ENCODE measurements at places on chromosomes 1 and 21.

DNA sequence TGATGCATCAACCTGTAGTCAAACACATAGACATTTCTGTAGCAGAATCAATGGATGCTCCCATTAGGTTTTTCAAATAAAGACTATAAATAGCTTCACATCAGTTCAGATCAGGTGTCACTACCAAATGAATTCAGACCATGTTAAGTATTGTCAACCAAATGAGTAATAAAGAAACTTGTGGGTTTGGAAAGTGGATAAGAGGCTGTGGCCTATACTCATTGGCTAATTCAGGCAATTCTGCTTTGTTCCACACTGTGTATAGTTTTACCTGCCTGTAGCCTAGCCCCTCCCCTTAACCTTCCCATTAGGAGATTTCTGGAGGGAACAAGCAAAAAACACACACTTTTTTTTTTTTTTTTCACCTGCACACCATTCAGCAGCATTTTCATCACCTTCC, 321.2 kb downstream of the HLX start:
- DNase-seq, result no peak

- DNase-seq, result no peak
Observed at GRCh38 chr1:182359645-182360044, 31.9 kb downstream of the GLUL start.

DNA sequence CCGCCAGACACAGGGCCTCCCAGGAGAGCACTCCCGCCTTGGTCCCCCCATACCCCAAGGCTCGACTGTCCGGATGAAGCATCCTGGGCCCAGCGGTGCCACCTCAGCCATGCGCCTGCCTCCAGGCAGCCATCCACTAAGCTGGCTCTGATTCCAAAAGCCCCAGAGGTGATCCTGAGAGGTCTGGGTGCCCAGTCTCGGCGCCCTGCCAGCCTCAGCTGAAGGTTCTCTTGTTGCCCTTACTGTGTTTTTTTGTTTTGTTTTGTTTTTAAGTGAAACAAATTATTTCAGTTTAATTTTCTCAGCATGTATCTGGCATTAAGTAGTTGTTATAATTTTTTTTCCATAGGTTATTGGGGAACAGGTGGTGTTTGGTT, 44.9 kb downstream of the NUAK2 start:
- DNase-seq, result no peak

GRCh38 chr1:16109571-16109970, 36.1 kb upstream of the FAM131C start:
- DNase-seq, result no peak

GRCh38 chr1:231757101-231757404, 130.5 kb downstream of the DISC1 start:
- no peak for DNase-seq

DNA sequence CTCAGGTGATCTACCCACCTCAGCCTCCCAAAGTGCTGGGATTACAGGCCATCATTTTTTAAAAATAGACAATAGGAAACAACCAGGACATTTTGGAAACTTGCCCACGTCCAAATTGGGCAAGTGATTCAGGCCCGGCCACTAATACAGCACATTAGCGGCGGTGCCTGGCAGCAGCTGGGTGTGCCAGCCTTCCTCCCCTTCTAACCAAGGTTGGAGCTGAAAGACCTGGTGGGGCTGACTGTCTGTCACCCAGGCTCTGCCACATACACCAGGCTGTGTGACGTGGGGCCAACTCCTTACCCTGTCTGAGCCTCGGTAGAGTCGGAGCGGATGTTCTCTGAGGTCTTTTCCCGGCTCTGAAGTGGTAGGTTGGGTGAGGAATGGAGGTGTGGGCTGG, 29.6 kb upstream of the TMEM51 start:
- no peak for DNase-seq

GRCh38 chr1:160781914-160782689, 13.9 kb upstream of the LY9 start:
- DNase-seq, result no peak

GRCh38 chr1:205690122-205690756, 9.9 kb upstream of the SLC45A3 start:
- no peak for DNase-seq

- no peak for DNase-seq
Observed at GRCh38 chr1:6779089-6779805, 6.0 kb upstream of the CAMTA1 start.

GRCh38 chr21:36209626-36210171, 53.1 kb downstream of the DOP1B start:
- DNase-seq, result peak; percentile 15

- no peak for DNase-seq
Observed at GRCh38 chr1:207972337-207972736, 61.4 kb upstream of the CD34 start.

DNA sequence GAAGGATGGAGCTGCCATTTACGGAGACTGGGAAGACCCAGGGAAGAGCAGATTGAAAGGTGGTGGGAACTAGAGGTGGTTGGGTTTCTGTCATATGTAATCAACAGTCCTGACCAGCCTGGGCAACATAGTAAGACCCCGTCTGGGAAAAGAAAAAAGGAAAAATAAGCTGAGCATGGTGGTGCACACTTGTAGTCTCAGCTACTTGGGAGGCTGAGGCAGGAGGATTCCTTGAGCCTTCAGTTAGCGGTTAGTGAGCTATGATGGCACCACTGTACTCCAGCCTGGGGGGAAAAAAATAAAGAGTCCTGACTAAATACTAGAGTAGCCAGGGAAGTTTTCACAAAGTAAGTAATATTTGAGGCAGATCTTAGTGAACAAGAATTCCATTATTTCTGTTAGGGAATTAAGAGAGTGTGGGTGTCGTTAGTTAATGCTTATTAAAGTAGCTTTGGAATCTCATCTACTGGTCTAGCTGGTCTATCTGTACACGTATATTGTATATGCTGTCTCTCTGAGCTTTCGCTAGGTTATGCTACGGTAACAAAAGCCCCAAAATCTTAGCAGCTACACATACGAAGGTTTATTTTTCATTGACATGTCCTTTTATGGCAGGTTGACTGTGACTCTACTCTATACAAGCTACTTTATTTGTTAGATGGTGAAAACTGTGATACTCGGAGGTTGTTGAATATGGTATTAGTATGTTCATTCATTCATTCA, 4.4 kb downstream of the NBPF1 start:
- DNase-seq, result no peak

GRCh38 chr1:71649608-71650007, 568.8 kb upstream of the ZRANB2 start:
- DNase-seq, result no peak

- DNase-seq, result no peak
Observed at GRCh38 chr1:36151845-36152203, 2.5 kb upstream of the TRAPPC3 start.

- no peak for DNase-seq
Observed at GRCh38 chr21:33762803-33763581, 120.7 kb downstream of the ITSN1 start.

GRCh38 chr1:175116210-175116798, 48.7 kb downstream of the TNN start:
- DNase-seq, result no peak

- no peak for DNase-seq
Observed at GRCh38 chr1:21914880-21915640, 22.1 kb downstream of the HSPG2 start.

- DNase-seq, result no peak
Observed at GRCh38 chr1:80363689-80364475, 1357.4 kb upstream of the ADGRL4 start.

- DNase-seq, result no peak
Observed at GRCh38 chr1:224089583-224089982, 24.3 kb upstream of the FBXO28 start.

DNA sequence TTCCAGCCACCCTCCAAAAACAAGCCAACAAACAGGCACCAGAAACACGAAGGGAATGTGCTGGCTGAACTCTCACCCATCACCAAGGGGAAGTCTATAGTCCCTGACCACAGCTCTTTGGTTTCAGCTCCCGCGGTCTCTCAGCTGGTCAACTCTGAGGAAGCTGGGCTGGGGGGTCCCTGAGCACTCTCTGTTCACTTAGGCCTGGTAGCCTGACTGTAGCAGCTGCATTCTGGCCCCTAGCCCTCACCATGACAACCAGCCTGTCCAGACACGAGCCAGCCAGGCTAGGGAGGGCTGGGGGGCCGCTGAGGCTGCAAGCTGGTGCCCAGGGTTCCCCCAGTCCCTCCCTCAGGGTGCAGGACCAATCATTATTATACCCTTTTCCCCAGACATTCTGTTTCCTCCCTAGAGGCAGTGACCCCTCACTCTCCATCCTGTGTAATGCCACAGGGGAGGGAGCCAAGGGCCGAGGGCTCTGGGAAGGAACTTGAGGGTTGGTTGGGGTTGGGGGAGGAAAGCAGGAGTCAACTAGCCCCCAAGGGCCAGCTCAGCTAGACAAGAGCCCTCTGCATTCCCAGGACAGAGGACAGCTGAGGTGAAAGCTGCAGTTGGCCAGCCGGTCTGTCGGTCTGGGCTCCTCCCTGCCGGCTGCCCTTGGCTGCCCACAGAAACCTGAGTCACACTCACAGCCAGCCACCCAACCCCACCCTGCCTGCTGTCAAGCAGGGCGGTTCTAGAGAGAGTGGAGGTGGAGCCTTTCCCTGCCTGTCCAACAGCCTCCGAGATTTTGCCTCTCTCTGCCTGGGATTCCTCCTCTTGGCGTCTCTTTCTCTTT, 1.2 kb upstream of the TRAPPC3 start:
- DNase-seq, result peak; percentile 74

DNA sequence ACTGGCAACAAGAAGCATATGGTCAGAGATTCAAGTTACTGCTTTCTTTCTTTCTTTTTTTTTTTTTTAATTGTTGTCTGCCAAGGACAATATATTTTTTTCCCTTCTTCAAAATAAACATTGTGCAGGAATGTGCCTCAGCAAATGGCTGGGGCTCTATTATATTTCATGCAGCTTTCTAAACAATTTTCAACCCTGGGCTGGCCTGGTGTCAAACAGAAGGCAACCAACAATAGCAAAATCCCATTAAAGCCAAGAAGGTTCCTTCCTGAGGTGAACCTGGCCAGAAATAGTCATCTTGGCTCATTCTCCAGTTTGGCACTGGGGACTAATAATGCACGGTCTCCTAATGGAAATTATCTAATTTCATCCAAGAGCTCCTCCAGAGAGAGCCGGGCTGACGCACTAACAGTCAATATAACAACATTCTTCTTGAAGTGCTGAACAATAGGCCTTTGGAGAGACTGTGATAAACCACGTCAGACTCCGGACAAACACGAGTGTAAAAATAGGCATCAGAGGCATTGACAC, 35.7 kb upstream of the HLX start:
- no peak for DNase-seq

DNA sequence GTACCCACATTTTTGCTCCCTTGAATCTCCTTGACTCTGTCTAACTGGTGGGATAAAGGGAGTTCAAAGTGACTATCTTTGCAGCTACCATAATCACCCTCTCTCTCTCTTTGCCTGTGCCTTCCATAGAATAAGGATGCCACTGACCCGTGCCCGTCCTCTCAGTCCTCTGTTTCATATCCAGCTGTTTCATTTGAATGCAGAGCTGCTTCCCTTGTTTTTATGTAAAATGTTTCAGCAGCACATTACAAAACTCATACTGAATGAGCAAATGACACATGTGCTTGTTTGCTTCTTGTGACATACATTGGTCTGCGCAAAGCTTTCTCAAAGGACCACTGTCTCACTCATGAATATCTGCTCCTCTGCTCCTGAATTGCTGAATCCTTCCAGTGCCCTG, 38.4 kb downstream of the CDC42 start:
- no peak for DNase-seq

- DNase-seq, result no peak
Observed at GRCh38 chr1:52345252-52345651, 20.8 kb downstream of the CC2D1B start.

- DNase-seq, result no peak
Observed at GRCh38 chr1:10659646-10660540, 136.6 kb downstream of the CASZ1 start.

- no peak for DNase-seq
Observed at GRCh38 chr21:41032541-41032940, 135.4 kb upstream of the BACE2 start.

GRCh38 chr1:101207891-101208290, 28.9 kb upstream of the S1PR1 start:
- no peak for DNase-seq

DNA sequence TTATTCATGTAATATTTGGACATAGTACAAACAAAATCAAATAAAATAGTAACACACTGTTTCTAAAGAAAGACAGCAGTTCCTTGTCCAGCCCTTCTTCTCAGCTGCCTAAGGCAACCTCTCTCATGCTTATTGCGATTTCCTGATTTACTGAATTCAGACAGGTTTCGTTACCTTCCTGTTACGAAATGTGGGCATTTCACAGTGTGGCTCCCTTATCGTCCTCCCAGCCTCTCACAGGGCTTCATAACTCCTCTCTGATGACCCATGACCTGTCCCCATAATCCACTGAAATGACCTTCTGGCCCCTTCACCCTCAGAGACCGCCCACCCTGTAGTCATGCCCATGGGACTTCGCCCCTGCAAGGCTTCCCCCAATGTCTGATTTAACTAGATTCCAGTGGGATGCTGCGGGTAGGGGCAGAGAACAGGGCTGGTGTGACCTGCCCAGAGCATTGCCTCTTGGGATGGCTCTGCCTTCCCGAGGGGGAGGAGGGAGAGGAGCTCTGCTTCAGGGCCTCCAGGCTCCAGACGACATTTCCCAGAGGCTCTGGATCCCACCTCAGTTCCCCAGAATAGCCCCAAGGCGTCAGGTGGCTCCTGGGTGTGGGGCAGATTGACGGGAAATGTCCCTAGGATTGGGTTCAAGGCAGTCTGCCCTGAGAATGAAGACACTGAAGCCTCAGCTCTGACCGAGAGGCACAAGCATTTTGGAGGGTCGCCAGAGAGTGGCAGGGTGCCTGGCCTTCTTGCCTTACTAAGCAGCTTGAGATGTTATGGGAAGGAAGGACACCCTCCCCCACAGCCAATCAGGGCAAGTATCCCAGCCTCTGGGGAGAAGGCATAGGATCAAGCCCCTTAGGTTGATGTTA, 20.6 kb downstream of the PADI2 start:
- no peak for DNase-seq

DNA sequence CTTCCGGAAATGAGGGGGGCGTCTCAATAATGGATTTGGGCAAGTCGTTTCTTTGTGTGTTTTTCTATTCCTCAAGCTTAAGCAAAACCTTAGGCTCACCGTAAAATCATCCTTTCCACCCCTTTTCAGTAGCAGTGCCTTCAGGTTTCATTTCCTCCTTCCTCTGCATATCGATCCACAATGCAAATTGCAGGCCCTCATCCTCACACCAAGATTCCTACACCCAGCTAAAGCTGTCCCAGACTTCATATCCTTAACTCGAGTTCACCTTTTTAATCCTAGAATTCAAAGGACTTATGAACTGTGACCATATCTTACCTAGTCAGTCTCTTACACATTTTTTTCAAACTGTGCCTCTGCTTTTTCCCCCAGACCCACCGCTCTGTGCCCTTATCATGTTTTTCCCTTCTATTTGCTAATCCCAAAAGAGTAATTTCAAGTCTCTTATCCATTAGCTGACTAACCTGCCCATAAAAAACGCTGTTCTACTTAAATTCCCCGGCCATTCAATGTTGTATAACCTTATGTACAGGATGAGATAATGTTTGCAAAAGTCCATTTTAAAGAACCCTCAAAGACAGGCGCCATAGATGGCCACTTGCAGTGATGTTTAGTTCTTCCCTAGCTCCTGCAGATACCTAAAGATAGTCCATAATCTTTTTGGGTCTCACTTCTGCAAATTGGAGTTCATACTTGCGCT, 1.5 kb downstream of the AKIRIN1 start:
- no peak for DNase-seq
